HL-60 (cell line): ENCODE measurements at places on chromosomes 13 and 19.

DNA sequence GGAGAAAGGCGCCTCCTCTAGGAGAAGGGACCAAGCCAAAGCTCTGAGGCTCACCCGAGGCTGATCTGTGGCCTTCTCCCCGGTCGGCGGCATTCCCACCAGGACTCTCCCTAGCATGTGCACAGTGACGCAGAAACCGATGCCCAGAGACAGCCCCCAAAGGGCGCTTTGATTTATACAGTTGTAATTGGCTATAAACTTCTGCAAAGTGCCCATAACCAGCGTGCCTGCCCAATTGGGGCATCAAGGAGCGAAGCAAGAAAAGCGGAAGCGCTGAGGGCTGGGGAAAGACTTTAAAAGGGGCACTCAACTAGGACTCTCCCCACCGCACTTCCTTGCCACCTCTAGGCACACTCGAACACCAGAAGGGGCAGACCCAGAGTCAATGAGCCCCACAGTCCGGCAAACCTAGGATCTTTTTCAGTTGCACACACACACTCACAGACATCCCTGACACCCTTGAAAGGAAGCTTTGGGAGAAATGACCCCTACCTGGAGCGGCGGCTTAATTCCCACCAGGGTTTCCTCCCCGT lies 1.8 kb downstream of the CDX2 start:
- DNase-seq: no peak

- DNase-seq: no peak
Measured at GRCh38 chr13:48804821-48805601, 151.3 kb downstream of the CYSLTR2 start.

- no peak for DNase-seq
Measured at GRCh38 chr13:53138376-53139036, 109.9 kb downstream of the OLFM4 start.

DNA sequence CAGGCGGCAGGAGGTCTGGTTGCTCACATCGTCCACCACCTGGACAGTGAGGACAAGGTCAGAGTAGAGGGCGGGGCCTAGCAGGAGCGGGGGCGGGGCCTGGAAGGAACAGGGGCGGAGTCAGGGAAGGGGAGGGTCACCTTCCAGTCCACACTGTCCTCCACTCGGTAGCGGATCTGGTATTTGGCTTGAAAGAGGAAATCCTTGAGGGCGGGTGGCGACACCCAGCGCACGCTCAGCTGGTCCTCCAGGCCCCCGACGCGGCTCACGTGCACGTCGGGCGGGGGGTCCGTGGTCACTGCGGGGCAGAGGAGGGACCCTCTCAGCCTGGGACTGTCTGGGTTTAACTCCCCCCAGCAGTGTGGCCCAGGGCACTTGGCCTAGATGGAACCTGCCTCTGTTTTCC lies 8.2 kb downstream of the REX1BD start:
- no peak for DNase-seq

- no peak for DNase-seq
Measured at GRCh38 chr19:35117116-35117515, 1.5 kb downstream of the FXYD3 start.

GRCh38 chr19:38734426-38735256 lies 9.6 kb downstream of the CAPN12 start:
- peak; percentile 55 for DNase-seq

- DNase-seq: peak; percentile 52
Measured at GRCh38 chr19:56333506-56333905, 18.9 kb upstream of the ZSCAN5A start.

GRCh38 chr19:31372246-31372781 lies 23.1 kb upstream of the TSHZ3 start:
- DNase-seq: no peak

GRCh38 chr13:106507560-106508274 lies 27.7 kb downstream of the EFNB2 start:
- peak; percentile 76 for DNase-seq
